Fibroblast of skin of right quadriceps (primary cell): ENCODE measurements at places on chromosomes 4 and X.

DNA sequence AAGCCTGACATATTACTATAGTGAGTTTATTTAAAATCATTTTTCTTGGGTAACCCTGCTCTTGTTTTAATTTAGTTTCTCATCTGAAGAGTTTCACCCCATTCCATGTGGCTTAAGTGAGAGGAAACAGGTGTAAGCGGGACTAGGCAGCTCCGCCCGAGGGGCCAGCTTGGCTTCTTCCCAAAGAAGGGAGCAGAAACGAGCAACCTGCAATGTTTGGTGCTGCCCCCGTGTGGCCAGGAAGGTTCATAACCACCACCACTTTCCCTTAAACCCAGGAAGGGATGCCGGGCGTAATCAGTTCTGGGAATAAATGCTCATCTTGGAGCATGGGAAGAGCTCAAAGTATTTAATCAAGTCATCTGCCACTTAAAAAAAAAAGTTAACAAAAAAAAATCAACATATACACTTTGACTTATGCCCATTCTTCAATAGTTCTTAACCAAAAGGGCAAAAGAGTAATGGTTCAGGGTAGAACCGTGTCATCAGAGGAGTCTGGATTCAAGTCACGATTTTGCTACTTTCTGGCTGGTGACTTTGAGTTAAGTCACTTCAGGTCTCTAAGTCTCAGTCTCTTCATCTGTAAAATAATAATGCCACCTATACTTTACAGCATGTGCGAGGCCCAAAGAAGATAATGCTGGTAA, 147.9 kb downstream of the NSUN7 start:
- DNase-seq: peak; percentile 55

DNA sequence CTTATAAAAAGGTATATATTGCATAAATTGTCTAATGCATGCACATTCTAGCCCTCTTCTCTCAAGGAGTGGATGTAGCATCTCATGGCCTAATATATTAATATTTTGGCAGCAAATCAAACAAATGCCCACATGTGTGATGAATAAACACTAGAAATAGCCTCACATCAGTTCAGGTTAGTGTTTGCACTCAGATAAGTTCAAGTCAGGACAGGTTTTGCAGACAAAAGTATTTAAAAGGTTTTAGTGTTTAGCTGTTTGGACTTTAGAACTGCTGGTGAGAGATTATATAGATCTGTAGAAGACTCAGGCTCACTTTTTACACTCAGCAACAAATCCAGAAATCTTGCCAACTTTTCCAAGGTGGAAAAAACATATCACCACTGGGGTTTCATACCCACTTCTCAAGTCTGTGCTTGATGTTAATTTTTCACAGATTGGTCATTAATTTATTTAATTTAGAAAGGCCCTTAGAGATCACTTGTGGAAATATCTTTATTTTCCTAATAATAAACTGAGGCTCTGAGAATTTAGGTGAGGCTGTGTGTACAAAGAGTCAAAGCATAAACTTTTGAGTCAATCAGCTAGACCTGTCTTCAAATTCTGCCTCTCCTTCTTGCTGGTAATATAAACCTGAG, 362.6 kb downstream of the GASK1B start:
- no peak for DNase-seq

GRCh38 chr4:36549992-36550391, 268.6 kb downstream of the DTHD1 start:
- DNase-seq: no peak

GRCh38 chrX:36978886-36979285, 29.3 kb upstream of the FAM47C start:
- peak; percentile 28 for DNase-seq

DNA sequence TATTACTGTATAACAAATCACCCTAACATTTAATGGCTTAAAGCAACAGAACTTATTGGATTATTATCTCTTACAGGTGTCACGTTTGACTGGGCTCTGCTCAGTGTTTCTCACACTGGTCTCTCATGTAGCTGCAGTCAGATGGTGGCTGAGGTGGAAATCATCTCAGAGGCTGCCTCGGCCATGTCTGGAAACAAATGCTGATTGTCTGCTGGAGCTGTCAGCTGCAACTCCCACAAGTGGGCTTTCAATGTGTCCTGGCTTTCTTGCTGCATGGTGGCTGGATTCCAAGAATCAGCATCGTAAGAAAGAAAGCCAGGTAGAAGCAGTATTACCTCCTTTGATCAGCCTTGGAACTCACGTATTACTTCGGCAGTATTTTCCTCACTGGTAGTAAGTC, 277.6 kb downstream of the SPANXN1 start:
- no peak for DNase-seq

DNA sequence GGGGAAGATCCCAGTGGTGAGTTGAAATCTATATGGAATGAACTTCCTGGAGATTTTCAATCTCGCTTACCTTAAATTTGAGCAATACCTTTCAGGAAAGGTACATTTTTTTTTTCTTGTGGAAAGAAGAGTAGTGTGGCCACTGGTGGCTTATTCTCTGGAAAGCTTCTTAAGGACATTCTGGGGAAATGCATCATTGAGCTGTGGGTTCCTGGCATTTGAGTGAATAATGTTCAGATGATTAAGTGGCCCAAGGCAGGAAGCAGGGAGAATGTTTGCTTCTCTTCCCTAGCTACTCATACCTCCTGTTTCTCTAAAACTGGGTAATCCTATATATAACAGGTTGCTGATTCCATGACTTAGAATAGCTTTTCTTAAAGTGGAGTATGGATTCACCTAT, 31.8 kb downstream of the STAG2 start:
- peak; percentile 73 for DNase-seq

DNA sequence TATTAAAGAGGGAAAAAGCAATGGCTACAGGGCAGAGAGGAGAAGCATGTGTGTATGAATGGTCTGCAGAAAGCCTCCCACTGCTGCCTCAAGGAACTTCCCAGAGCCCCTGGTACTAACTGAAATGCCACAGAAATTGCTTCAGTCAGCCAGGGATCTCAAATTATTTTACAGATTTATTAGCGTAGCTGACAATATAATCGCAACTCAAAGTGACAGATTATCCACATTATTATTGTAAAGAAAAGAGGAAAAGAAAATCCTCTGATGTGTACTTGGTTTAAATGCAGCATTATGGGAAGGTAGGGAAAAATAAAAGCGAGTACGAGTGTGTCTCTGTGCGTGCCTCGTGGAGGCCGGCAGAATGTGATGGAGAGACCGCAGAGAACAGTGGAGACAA, 202.7 kb downstream of the DCLK2 start:
- no peak for DNase-seq

DNA sequence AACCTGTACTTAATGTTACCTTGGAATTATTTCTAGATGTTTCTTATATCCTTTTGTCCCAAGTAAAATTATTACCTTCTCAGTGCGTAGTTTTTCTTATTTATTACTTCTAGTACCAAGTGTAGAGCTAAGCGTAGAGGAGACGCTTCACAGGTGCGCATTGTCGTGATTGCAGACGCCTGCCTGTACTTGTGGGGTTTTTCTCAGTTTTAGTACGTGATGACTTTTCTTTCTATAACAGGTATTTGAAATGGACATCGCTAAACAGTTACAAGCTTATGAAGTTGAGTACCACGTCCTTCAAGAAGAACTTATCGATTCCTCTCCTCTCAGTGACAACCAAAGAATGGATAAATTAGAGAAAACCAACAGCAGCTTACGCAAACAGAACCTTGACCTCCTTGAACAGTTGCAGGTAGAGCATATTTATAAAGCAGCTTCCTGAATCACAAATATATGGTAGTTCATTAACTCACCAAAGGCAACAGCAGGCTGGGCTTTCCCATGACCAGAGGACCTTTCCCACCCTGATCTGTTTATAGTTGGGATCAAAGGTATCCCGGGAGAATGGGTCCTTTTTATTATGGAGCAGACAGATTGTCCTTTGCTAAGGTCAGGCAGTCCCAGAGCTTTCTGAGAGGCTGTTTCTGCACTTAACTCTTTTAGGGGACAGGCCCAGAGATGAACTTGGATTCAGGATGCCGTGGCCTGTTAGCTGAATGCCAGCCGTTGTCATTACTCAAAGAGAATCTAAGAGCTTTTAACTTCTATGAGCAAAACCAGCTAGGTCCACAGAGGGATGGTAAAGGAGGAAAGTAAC, 172.9 kb downstream of the PTTG2 start:
- DNase-seq: no peak
